ENCODE measurements at places on chromosomes 5 and 9. TPM values are rescaled to one million over a fixed set of nuclear protein-coding genes. Genes with fewer than 3 reads are reported as not detected.
A peak's percentile ranks its signal among the peaks of the same experiment; 100 is the strongest.

PCDHGB4 gene
- total RNA-seq = 6.7 TPM

RNF208 gene
- 3.8 TPM for total RNA-seq

ARL14EPL gene
- not detected for total RNA-seq

RAB3C gene
- 0.45 TPM for total RNA-seq

OGN gene
- total RNA-seq = 24.4 TPM

SLC12A7 gene
- total RNA-seq = 27.6 TPM

DNA sequence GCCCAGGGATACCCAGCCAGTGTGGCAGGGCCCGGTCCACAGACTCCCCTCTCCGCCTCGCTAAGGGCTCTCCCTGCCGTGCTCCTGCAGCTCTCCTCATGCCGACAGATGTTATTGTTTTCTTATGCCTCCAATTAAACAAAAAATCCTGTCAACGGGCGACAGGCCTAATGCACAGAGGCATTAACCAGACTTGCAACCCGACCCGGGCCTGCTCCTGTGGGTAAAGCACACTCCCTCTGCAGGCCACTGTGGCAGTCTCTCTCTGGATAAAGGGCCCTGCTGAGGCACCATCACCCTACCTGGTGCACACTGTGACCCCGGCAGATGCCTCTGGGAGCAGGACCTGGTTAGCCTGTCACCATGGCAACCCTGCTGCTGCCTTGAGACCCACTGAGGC, 27.5 kb upstream of the HAND1 start:
- no peaks in the 10 kb centered on the region for H3K27me3 ChIP-seq

DNA sequence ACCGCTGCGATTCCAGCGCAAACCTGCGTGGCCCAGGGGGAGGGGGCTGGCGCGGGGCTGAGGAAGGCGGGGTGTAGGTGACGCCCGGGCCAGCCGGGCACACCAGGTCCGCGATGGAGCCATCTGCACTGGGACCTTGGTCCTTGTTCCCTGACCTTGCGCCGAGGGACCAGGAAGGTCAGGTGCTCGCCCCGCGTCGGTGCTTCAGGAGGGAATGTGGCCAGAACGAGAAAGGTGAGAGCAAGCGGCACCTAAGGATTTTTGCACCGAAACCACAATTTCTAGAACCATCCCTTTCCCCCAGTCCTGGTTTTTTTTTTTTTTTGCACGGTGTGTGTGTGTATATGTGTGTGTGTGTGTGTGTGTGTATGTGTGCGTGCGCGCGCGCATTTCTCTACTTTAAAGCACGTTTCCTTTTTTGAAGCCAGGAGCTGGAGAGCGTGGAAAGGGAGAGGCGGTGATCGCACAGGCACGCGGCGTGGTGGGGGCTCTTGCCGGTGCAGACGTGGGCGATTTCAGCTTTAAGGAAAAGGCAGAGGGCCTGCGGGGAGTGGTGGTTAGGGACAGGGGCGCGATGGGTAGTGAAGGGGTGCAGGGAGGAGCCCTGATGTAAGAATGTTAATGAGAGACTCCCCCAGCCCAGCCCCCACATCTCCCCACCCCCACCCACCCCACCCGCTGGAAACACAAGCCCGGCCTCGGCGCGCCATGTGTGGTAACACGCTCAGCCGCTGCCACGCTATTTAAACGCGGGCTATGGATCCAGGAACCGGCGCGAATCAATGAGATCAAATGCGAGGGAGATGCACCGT, at the start of gene NPR3:
TSS of gene NPR3 (plus strand) at position 772 of the 812 bp plus-strand sequence. CDS start 456 bp downstream, outside the sequence.
- H3K27ac ChIP-seq = peak within 1 kb of the TSS; percentile 28
- H3K4me1 ChIP-seq = no peaks in the 10 kb centered on the region
- H3K27me3 ChIP-seq = no peaks in the 10 kb centered on the region
- H3K36me3 ChIP-seq = no peaks in the 10 kb centered on the region
- peak within 1 kb of the TSS; percentile 41 for H3K4me3 ChIP-seq

GRCh38 chr5:166595274-166595951, 1696.0 kb upstream of the WWC1 start:
- no peak overlapping the region for H3K27ac ChIP-seq
- no peak for DNase-seq
- no peaks in the 10 kb centered on the region for H3K27me3 ChIP-seq
- no peaks in the 10 kb centered on the region for H3K4me1 ChIP-seq
- no peaks in the 10 kb centered on the region for H3K36me3 ChIP-seq

GRCh38 chr5:59813761-59814536, 79.6 kb downstream of the PDE4D start:
- no peaks in the 10 kb centered on the region for H3K4me1 ChIP-seq
- H3K27me3 ChIP-seq = no peaks in the 10 kb centered on the region
- H3K36me3 ChIP-seq = no peaks in the 10 kb centered on the region
- no peak overlapping the region for H3K27ac ChIP-seq
- DNase-seq = no peak

GRCh38 chr5:1771149-1772065, 28.2 kb downstream of the MRPL36 start:
- no peaks in the 10 kb centered on the region for H3K27me3 ChIP-seq
- H3K36me3 ChIP-seq = no peaks in the 10 kb centered on the region
- H3K27ac ChIP-seq = peak overlapping the region; percentile 65
- DNase-seq = no peak
- H3K4me1 ChIP-seq = peaks cover 5% of the 10 kb centered on the region
- no peak overlapping the region for H3K4me3 ChIP-seq

DNA sequence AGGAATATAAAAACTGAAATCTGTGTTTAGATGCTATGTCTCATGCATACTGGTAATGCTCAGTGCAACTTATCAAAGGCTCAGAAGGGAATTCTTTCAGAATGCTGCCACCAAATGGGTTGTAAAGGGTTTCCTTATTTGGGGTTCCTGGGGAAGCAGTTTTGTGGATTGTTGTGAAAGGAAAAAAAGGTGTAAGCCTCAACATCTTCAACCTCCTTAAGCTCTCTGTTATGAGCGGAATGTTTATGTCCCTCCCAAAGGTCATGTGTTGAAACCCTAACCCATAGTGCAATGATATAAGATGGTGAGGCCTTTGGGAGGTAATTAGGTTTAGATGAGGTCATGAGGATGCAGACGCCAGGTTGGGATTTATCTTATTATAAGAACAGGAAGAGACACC, 41.6 kb downstream of the GNA14 start:
- no peak for DNase-seq
- no peaks in the 10 kb centered on the region for H3K36me3 ChIP-seq
- no peak overlapping the region for H3K4me3 ChIP-seq
- peak overlapping the region; percentile 21 for H3K27ac ChIP-seq
- no peaks in the 10 kb centered on the region for H3K27me3 ChIP-seq

Measured in prostate gland (tissue), 2 donors.